ENCODE measurements at places on chromosomes 5 and 9. TPM values are rescaled to one million over a fixed set of nuclear protein-coding genes. Genes with fewer than 3 reads are reported as not detected.

ZNF354B gene
- 15.2 TPM for total RNA-seq

SGCD gene
- total RNA-seq: not detected

FAM78A gene
- 52.8 TPM for total RNA-seq

LCN15 gene
- not detected for total RNA-seq

ADAMTS2 gene
- total RNA-seq: not detected

KIAA0825 gene
- total RNA-seq: 0.47 TPM

KCNV2 gene
- not detected for total RNA-seq

TEX48 gene
- total RNA-seq: 1.0 TPM

RXRA gene
- total RNA-seq: 0.71 TPM

MARVELD2 gene
- 0.32 TPM for total RNA-seq

DENND1A gene
- 22.8 TPM for total RNA-seq

LCN2 gene
- not detected for total RNA-seq

OTULINL gene
- total RNA-seq: 14.0 TPM

SPINK6 gene
- total RNA-seq: not detected

NUTM2F gene
- total RNA-seq: not detected

- DNase-seq: no peak
- H3K36me3 ChIP-seq: no peaks in the 10 kb centered on the region
- H3K4me3 ChIP-seq: no peak overlapping the region
- H3K27me3 ChIP-seq: no peaks in the 10 kb centered on the region
- H3K4me1 ChIP-seq: no peaks in the 10 kb centered on the region
- H3K27ac ChIP-seq: no peak overlapping the region
Measured at GRCh38 chr5:91825618-91826017, 442.5 kb upstream of the ARRDC3 start.

GRCh38 chr5:179907556-179908324 is at the start of gene TBC1D9B:
Gene TBC1D9B (minus strand): TSS chr5:179907897. CDS start chr5:179907821, 76 bp downstream.
- H3K27ac ChIP-seq: peak within 1 kb of the TSS; percentile 89
- peak; percentile 69 for DNase-seq
- peaks cover 18% of the 10 kb centered on the region for H3K4me1 ChIP-seq

- no peaks in the 10 kb centered on the region for H3K4me1 ChIP-seq
- no peak for DNase-seq
- no peak overlapping the region for H3K27ac ChIP-seq
- H3K4me3 ChIP-seq: no peak overlapping the region
Measured at GRCh38 chr5:108481355-108481931, 99.5 kb upstream of the FBXL17 start.

DNA sequence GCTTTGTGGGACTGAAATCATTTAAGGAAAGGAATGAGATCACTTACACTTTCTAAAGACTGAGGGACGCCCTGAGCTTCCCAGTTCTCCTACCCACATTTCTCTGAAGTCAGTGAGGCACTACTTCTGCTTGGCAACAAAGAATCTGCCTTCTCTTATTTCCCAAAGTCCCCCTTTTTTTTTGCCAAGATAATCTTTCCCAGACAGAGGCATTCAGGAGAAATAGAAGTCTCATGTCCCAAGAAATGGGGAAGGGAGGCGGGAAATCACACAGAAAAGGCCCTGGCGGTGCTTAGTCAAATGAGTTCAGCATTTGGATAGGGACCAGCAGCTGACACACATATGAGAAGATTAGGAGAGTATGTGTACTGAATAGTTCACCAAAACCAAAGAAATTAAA is 159.7 kb downstream of the MUSK start:
- H3K4me3 ChIP-seq: no peak overlapping the region
- H3K27ac ChIP-seq: no peak overlapping the region
- H3K36me3 ChIP-seq: no peaks in the 10 kb centered on the region
- no peaks in the 10 kb centered on the region for H3K4me1 ChIP-seq
- H3K27me3 ChIP-seq: no peaks in the 10 kb centered on the region

DNA sequence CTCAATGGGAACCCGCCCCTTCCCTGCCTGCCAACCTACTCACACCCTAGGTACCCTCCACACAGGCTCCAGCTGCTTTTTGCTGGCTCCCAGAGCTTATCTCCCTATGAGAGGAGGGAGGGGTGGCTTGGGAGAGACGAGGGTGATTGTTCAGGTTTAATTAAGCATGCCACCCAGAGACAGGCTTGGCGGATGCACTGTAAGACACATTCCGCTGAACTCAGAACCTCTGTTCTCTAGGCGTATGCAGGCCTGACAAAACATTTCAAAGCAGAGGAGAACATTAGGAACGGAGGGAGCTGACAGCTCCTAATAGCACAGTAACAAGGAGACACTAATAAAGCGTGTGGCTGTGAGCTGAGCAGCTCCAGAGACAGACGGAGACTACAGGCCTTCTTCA is 80.1 kb downstream of the TRIM32 start:
- H3K4me3 ChIP-seq: no peak overlapping the region
- no peaks in the 10 kb centered on the region for H3K36me3 ChIP-seq
- H3K27me3 ChIP-seq: no peaks in the 10 kb centered on the region
- H3K4me1 ChIP-seq: no peaks in the 10 kb centered on the region

DNA sequence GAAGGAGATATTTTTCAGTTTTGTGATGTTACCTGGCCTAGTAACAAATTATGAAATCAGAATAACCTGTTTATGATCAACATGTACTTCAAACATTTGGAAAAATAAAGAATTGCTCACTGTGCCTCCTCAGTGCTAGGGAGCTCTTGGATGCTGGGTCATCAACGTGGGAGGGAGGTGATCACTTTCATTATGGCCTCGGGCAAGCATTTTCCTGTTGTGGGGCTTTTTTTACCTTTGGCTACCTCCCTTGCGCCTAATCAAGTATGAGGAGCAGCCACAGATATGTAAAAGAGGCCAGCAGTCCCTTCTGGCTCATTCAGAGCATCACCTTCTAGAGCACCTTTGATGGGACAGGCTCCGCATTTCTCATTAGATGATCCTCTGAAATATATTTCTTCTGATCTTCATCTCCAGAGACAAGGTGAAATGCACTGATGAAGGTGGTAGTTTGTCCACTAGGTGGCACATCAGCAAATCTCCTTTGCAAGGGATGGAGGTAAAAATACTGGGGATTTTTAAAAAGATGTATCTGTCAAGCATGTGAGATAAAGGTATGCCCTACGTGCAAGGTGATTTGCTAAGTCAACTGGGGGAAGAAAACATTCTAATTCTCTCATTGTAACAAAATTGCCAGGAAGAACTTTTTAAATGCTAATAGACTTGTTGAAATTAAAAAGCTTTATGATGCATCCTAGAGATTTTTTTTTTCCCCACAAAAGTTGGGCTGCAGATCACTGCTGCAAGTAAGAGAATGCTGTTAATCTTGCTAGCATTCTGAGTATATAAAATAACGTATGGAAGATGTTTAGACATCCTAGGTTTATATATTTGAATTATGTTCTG is 218.2 kb downstream of the MAST4 start:
- H3K4me3 ChIP-seq: peak overlapping the region; percentile 24
- H3K27ac ChIP-seq: no peak overlapping the region
- H3K36me3 ChIP-seq: peaks cover 3% of the 10 kb centered on the region
- H3K4me1 ChIP-seq: peaks cover 78% of the 10 kb centered on the region
- H3K27me3 ChIP-seq: no peaks in the 10 kb centered on the region
- DNase-seq: peak; percentile 47

- no peak overlapping the region for H3K27ac ChIP-seq
- H3K36me3 ChIP-seq: peaks cover 70% of the 10 kb centered on the region
- DNase-seq: no peak
- no peaks in the 10 kb centered on the region for H3K27me3 ChIP-seq
- no peak overlapping the region for H3K4me3 ChIP-seq
Measured at GRCh38 chr5:180281706-180282105, 10.2 kb downstream of the MAPK9 start.

DNA sequence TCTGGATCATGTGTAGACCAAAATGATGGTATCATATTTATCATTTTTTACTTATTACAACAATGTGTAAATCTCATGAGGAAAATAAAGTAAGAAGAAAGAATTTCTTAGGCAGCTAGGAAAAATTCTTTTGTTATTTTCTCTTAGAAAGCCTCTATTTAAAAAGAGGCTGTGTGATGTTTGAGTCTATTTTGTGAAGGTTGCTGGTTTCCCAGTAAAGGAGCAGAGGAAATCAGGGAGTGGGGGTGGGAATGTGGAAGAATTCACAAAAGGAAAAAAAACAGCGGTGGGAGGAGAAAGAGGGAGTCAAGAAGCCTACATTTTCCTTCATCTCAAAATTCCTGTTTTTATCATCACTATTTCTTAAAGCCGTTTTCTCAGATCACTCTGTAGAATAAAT is 20.1 kb downstream of the PTCH1 start:
- peaks cover 45% of the 10 kb centered on the region for H3K27me3 ChIP-seq
- no peak for DNase-seq
- H3K4me1 ChIP-seq: peaks cover 38% of the 10 kb centered on the region
- H3K4me3 ChIP-seq: no peak overlapping the region

GRCh38 chr9:31597977-31598376 is 786.5 kb upstream of the ACO1 start:
- H3K4me3 ChIP-seq: no peak overlapping the region
- DNase-seq: no peak
- no peaks in the 10 kb centered on the region for H3K27me3 ChIP-seq
- no peaks in the 10 kb centered on the region for H3K36me3 ChIP-seq
- H3K27ac ChIP-seq: no peak overlapping the region
- no peaks in the 10 kb centered on the region for H3K4me1 ChIP-seq

- H3K27me3 ChIP-seq: peaks cover 13% of the 10 kb centered on the region
- H3K36me3 ChIP-seq: peaks cover 7% of the 10 kb centered on the region
- DNase-seq: no peak
- H3K4me3 ChIP-seq: no peak overlapping the region
Measured at GRCh38 chr5:52791366-52791765, 3.6 kb downstream of the ITGA1 start.

GRCh38 chr9:129463477-129463876 is 157.4 kb downstream of the C9orf50 start:
- DNase-seq: no peak
- peaks cover 5% of the 10 kb centered on the region for H3K27me3 ChIP-seq
- H3K27ac ChIP-seq: no peak overlapping the region

DNA sequence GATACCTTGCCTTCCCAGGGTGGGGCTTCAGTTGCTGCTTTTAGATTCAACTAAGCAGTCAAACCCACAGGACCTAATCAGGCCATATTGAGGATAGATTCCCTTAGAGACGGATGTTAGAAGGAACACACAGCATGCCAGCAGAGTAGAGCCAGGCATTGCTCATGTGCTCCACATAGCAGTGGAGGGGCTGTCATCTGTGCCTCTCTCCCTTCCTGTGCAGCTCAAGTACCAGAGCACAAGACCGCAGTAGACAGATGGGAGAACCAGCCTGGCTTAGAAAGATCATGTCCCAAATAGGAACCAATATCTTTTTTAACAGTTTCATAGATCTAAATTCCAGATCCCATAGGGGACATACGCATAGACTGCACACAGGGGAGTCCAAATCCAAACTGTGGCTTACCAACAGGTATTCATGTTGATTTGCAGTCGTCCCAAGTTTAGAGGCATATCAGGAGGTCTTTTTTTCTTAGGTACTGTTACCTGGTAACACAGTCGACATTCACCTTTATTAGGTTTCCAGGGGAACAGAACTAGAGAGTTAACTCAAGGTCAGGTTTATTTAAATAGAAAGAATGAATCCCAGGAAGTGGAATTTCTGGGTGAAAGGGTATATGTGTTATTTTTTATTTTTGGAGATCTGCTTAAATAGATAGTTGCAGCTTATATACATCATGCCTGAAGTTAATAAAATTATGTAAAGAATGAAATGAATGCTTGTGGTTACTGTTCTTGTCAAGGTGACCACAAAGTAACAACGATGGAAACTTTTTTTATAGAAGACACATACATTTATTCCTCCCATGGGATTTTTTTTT is 43.5 kb upstream of the PCAT7 start:
- no peak overlapping the region for H3K4me3 ChIP-seq
- no peak overlapping the region for H3K27ac ChIP-seq
- peaks cover 16% of the 10 kb centered on the region for H3K27me3 ChIP-seq
- H3K4me1 ChIP-seq: no peaks in the 10 kb centered on the region
- DNase-seq: no peak
- no peaks in the 10 kb centered on the region for H3K36me3 ChIP-seq

DNA sequence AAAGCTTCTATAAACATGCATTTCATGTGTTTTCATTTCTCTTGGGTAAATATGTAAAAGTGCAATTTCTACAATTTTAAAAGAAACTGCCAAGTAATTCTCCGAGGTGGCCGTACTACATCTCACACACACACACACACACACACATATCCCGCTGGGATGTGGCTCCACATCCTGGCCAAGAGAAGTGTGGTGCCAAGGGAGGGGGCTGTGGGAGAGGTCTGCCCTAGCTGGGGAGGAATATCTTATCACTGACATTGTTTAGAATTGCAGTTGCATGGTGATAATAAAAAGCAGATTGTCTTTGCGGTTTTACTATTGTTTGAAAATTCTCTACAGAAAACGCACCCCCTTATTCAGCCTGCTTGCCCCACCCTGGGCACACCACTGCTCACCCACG is 558.4 kb downstream of the BNC2 start:
- H3K27me3 ChIP-seq: no peaks in the 10 kb centered on the region
- DNase-seq: no peak
- no peaks in the 10 kb centered on the region for H3K36me3 ChIP-seq
- no peak overlapping the region for H3K27ac ChIP-seq
- H3K4me3 ChIP-seq: no peak overlapping the region

DNA sequence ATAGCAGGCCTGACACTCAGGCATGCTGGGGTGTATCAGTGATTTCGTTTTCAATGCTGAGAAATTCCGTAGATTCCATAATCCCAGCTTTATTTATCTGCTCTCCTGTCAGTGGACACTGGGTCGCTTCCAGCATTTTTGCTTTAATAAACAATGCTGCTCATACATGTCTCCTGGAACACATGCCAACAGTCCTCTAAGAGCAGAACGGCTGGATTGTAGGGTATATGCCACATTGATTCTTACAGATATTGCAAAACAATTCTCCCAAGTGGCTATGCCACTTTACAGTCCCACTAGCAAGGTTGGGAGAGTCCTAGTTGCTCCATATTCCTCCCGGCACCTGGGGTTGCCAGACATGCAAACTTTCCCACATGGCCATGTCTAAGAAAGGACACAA is 81.9 kb downstream of the RAPGEF1 start:
- H3K36me3 ChIP-seq: peaks cover 20% of the 10 kb centered on the region
- no peak for DNase-seq
- H3K27ac ChIP-seq: peak overlapping the region; percentile 100
- peak overlapping the region; percentile 73 for H3K4me3 ChIP-seq

GRCh38 chr9:1875921-1876448 is 139.2 kb upstream of the SMARCA2 start:
- H3K4me3 ChIP-seq: no peak overlapping the region
- peak overlapping the region; percentile 83 for H3K27ac ChIP-seq
- peaks cover 22% of the 10 kb centered on the region for H3K27me3 ChIP-seq
- DNase-seq: peak; percentile 20
- H3K36me3 ChIP-seq: no peaks in the 10 kb centered on the region

DNA sequence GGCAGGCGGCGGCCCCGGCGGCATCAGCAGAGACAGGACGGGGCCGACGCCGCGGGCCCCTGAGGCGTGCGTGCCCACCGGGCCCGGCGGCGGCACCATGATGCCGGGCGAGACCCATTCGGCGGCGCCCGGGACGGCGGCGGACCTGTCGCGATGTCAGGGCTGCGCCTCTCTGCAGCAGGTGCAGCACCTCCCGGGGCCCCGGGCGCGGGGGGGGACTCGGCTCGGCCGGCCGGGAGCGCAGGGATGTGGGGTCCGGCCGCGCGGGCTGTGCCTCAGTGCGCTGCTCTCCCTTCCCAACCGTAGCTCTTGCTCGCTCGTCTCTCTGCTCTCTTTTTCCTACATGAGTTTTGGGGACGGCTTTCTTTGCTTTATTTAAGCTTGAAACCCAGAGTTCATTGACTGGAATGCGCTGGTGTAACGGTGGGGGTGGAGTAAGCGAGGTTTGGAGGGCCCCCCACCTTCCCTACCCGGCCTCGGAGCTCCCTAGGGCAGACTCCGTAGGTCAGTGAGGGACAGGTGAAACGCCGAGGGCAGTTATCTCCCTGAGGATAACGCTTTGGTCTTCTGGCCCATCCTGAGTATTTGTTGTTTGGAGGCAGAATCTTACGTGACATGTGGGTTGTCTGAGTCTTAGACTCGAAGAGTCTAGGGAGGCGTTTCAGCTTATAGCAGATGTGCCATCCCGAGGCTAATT is 490 bp downstream of the ICE1 start:
- H3K27me3 ChIP-seq: no peaks in the 10 kb centered on the region
- peak overlapping the region; percentile 98 for H3K27ac ChIP-seq
